ENCODE measurements at places on chromosomes 12 and 14.

- peak; percentile 65 for DNase-seq
Measured at GRCh38 chr12:32025906-32026305, 66.7 kb downstream of the RESF1 start.

DNA sequence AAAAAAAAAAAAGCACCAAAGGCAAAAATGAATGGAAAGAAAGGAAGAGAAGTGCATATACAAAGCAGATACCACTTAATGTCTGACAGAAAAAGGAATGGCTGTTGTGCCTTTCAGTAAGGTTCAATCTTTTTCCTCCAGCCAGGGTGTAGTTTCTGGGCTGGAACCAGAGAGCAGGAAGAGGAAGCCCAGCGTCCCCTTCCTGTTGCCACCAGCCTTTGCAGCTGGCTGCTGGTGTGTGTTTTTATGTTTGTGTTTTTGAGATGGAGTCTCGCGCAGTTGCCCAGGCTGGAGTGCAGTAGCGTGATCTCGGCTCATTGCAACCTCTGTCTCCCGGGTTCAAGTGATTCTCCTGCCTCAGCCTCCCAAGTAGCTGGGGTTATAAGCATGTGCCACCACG lies 64.6 kb upstream of the LTA4H start:
- DNase-seq: peak; percentile 16

DNA sequence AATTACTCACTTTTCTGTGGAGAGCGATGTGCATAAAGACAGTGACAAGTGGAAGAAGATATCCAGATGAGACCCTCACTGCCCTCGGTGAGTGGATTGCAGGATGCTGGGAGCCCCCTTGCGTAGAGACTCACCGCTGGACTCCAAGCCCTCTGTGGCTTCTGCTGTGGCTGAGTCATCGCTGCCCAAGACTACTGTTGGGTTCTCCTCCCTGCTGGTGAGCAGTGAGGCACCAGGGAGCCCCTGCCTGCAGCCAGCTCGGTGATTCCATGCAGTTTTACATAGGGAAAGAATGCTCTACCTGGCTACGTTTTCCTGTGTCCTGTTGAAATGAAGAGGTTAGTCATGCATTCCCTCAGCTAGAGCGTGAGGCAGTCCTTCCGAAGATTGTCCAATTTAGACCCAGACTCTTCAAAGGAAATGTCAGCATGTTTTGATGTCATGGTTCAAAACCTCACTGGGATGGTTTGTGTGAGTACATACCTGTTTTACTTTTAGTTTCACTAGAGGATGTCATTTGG lies 28.2 kb downstream of the TRAF3 start:
- DNase-seq: peak; percentile 46

DNA sequence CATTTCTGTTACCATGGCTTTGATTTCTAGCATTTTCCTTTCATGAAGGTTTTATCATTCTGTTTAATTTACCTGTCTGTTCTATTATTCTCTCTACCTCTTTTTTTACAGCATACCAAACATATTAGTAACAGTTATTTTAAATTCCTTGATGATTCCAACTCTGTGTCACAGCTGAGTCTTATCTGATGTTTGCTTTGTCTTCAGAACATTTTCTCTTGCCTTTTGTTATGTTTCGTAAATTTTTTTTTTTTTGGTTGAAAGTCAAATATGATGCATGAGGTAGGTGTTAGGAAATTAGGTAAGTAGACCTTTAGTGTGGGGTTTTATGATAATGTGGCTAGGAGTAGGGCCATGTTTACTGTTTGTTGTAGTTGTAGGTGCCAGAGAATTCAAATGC lies 496.4 kb downstream of the FOXG1 start:
- DNase-seq: no peak

GRCh38 chr12:69500631-69501030 lies 30.4 kb downstream of the FRS2 start:
- no peak for DNase-seq

- peak; percentile 42 for DNase-seq
Measured at GRCh38 chr12:54411391-54412241, 7.5 kb downstream of the ITGA5 start.

GRCh38 chr12:119006746-119007145 lies 25.4 kb downstream of the SRRM4 start:
- no peak for DNase-seq

DNA sequence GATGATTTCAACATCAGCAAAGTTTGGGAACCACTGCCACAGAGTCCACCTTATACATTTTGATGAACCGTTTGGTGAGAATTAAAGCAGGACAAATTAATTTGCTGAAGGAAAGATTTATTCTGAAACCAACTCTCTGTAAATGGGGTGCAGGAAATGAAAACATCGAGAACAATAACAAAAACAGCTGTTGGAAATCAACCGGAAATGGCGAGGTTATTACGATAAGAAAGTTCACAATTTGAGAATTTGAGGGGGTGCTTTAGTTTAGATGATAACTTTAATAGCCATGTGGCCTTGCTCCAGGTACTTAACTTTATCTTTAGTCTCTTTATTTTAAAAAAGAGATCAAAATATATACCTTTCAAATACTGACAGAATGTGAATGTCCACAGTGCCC lies 56.7 kb downstream of the KCNJ8 start:
- no peak for DNase-seq

- DNase-seq: no peak
Measured at GRCh38 chr12:65853489-65854157, 29.3 kb downstream of the HMGA2 start.
